ENCODE measurements at places on chromosomes 1 and 21.

GRCh38 chr1:115329965-115330364 lies 8.1 kb downstream of the NGF start:
- no peak for DNase-seq

- DNase-seq: no peak
Observed at GRCh38 chr1:67485046-67485811, 55.0 kb upstream of the SERBP1 start.

GRCh38 chr1:25829046-25829445 lies 9.3 kb downstream of the MTFR1L start:
- no peak for DNase-seq

GRCh38 chr1:91872000-91872399 lies 14.0 kb downstream of the TGFBR3 start:
- DNase-seq: no peak

GRCh38 chr1:230243146-230243545 lies 176.1 kb downstream of the GALNT2 start:
- no peak for DNase-seq

DNA sequence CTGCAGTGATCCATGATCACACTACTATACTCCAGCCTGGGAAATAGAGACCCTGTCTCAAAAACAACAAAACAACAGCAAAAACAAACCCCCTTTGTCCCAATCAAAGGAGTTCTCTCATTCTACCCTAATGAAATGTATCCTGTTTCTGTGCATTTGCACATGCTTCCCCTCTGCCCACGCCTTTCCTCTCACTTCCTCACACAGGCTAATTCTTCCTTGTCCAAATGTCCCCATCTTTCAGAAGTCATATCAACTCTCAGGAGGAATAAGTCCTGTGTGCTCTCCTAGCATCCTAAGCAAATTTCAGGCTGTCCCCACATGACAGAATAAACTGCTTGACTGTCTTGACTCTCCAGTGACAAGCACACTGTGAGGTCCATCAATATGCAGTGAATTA lies 8.1 kb upstream of the ATP1B1 start:
- no peak for DNase-seq

DNA sequence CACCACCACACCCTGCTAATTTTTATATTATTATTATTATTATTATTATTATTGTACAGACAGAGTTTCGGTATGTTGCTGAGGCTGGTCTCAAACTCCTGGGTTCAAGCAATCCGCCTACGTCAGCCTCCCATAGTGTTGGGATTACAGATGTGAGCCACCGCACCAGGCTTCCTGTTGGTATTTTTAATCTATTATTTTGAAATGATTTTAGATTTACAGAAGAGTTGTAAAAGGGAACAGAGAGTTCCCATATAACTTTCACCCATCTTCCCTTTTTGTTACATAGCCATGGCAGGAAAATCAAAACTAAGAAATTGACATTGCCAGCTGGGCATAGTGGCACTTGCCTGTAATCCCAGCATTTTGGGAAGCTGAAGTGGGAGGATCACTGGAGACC lies 42.9 kb upstream of the CITED4 start:
- DNase-seq: no peak

DNA sequence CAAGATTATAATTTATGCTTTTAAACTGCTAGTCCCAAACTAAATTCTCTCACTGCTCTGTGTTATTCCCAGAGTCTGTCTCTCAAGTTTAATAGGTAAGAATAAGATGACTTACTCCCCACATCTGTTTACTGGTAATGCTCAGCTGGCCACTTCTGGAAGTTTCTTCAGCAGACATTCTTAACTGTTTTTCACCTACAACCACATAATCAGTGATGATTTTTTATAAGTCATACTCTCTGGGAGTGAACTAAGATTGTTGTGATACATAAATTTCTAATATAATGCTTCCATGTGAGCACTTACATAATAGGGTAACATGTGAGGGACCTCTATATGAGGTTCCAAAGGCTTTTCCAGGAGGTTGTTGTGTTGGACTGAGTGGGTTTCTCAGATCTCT lies 8.7 kb downstream of the SLAMF7 start:
- no peak for DNase-seq

DNA sequence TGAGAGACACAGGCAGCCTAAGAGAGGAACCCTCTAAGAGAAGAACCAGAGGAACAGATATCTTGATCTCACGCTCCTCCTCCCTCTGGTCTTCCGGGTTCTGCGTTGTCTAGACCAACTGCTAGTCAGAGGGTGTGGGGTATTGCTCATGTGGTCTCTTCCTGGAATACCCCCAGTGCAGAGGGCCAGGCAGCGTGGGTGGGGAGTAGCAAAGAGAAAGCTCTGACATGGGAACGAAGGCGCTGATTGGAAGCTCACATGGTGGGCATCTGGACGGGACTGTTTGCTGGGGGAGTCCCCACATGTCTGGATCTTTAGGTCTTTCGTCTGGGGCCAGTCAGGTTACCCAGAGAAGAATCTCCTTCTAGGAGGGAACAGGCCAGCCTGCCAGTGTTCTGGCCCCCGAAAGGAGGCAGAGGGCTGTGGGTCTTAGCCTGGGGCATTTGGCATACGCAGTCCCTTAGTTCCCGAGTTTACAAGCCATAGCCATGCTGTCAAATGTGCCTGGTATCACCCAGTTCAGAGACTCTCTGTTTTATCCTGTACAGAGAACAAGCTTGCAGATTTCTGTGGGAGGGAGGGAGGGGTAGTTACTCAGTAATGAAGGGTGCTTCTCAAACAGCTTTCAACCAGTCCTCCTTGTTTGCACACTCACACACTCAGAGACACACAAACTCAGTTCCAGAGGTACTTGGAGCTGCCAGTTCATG lies 18.3 kb upstream of the IL6R start:
- DNase-seq: no peak

DNA sequence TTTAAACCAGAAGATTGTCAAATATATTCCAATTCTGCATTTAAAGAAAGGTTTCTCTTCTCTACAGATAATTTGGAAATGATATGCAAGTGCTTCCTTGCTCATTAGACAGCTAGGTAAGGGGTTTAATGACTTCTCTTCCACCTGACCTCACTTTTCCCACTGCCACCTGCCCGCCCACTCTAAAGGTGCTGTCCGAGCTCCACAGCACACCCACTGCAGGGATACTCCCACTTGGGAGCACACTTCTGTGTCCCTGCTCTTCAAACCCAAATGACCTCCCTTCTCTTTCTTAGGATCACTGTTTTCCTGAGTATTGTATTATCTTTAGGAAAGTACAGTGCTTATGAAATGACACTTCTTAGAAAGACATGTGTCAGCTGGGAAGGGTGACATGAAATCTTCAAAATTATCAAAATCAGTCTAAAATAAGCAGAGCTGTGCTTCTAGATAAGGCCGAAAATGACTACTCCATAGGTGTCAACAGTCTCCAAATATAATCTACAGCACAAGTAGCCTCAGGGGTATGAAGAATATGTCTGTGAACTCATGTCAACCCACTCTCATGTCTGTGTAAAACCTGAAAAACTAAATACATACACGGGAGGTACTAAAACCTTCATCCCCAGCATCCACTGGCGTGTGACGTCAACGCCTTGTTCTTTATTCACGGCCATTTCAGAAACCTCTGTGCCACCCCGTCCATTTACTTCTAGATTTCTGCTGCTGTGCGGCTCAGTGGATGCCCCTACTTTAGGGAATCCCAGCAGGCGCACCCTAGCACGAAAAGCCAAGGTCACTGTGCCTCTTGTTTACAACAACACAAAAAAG lies 71.0 kb downstream of the SLC45A1 start:
- no peak for DNase-seq

DNA sequence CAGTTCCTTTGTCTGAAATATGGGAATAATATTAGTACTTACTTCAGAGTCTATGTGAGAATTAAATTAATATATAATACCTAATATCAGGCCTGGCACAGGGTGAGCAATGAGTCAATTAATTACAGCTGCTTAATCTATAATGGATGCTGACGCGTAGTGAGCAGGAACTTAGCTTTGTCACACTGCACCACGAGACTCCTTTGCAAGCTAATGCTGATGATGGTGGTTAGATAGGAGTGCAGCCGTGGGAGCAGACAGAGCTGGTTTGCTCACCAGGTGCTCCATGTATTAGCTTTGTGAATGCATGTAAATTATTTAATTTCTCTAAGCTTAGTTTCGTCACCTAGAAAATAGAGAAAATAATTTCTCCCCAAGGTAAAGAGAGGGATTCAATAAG lies 35.1 kb downstream of the KCNJ15 start:
- no peak for DNase-seq
